ENCODE measurements at places on chromosomes 7 and 10. TPM values are rescaled to one million over a fixed set of nuclear protein-coding genes. Genes with fewer than 3 reads are reported as not detected.

- DNase-seq: no peak
These were observed 50.5 kb downstream of the PODXL start for GRCh38 chr7:131505636-131506557.

DNA sequence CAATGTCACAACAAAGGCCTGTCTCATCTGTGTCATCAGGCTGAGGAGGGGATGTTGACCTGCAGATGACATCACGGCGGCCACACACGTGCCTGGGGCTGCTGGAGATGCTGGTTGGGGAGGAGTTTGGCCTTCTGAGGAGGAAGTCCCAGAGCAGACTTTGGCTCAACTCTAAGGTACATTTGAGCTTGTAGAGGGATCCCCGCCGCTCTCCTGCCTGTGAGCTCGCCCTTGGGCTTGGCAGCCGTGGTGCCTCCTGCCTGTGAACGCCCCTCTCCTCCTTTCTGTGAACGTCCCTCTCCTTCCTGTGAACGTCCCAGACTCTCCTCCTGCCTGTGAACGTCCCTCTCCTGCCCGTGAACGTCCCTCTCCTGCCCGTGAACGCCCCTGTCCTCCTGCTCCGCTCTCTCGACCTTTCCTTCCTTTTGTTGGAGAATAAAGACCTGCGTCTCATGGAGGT lies 176.4 kb downstream of the DNAJB6 start:
- DNase-seq: no peak

DNA sequence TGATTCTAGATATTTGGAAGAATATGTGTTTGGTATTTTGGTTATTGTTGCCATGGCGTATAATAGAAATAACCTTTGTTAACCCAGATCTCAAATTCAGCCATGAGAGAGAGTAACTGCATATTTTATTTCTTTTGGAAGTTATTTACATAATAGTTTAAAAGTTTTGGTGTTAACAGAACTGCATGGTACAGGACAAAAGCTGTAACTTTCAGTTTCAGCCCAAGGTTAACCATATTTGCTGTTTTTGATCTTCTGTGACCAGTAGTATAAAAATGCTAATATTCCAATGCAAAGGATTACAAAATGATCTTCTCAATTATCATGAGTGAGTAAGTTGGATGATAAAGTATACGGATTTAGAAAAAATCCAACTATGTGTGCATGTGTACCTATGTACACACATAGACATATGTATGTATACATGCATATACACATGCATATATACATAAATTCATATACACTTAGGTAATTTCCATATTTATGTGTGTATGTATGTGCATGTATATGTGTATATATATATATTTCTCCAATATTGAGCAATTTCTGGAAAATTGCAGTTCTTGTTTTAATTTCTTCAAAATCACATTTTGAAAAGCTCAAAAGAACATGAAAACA lies 38.0 kb upstream of the PIP4K2A start:
- no peak for DNase-seq

- DNase-seq: no peak
These were observed 369.5 kb downstream of the IPMK start for GRCh38 chr10:57898231-57898630.

DNA sequence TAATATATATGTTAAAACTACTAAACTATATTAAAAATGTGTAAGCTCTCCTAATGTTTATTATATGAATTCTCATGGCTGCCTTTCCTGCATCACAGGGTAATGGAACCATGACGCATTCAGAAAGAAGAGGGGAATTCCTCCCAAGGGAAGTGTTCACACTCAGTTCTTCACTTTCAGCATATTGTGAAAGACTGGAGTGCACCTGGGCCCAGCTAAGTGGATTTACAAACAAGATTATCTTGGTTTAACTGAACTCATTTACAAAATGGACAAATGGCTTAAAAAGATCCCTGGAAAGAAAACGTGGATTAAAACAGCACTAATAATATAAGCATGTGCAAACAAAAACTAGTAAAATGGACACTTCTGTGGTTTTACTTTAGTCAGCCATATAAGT lies 149.8 kb downstream of the DOCK4 start:
- no peak for DNase-seq

DNA sequence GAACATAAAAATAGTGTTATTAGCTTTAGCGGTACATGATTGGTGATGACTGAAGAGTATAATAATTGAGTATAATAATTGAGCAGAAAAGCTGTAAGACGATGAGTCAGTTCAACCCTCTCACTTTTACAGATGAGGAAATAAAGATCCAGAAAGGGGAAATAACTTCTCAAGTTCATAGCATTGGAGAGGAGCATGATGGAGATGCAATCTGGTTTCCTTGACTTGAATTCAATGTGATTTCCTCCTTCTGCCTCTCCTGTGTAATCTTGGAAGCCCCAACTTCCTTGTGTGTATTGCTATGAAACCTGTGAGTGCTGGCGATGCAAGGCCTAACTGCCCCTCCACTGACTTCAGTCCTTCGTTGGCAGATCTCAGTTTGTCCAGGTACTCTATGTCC lies 265.1 kb downstream of the LRMDA start:
- no peak for DNase-seq

GRCh38 chr10:124560377-124561105 lies 98.9 kb downstream of the LHPP start:
- no peak for DNase-seq

GRCh38 chr10:119801176-119801575 lies 71.5 kb downstream of the MCMBP start:
- no peak for DNase-seq

- no peak for DNase-seq
These were observed 76.3 kb upstream of the PRKAR2B start for GRCh38 chr7:106968160-106968559.

DNA sequence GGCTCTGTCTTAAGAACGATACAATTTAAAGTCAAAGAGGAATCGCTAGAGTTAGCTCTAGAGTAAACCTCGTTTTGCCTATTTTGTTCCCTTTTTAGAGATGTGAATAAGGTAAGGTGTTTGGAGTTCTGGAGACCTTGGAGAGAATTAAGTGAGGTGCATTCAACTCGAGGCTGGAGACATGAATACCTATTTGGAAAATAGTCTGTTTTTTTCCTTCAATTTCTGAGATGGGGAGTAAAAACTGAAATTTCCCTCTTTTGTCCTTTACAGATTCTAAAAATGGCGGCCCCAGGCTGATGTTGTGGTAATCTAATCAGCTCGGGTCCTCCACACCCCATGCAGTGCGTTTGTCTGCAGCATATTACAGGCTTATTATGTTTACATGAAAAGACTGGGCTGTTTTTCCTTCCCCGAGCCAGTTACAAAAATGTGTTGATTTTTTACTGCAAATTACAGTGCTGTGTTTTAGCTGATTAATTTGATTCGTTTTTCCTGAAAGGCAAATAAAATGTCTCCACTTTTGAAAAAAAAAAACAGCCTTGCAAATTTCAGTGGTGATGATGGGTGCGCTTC lies 1.5 kb downstream of the KMT2E start:
- DNase-seq: peak; percentile 37

DNA sequence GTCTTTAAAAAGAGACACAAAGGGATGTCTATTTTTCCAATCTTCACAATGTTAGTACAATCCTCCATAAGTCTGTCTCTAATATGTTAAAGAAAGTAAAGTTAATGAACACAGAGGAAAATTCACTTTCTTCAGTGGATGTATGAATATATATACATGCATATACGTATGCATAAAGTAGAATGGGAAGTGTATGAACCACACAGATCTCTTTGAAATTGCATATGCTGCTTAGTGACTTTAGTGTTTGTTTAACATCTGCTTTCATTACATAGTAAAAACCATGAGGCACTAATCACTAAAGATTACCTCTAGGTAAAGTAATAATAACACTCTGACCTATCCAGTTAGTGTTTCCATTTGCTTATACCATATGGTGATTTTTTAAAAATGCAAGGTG lies 451.2 kb downstream of the SEMA3D start:
- DNase-seq: no peak

DNA sequence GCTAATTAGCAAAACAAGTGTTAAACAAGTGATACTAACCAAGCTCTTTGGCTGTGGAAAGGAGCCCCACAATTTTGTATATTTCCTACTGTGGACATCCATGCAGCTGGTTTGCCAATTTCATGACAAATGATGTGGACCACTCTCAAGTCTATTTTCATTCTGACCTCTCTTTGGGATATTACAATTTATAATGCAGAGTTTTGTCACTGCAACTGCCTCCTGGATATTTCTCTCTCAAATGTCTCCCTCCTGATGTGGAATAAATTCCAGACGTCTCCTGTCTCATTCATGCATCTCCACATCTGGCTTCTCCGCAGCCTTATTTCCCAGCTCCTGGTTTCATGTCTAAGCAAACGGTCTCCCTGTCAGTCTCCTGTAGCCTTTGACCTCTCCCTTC lies 80.6 kb upstream of the RHEB start:
- no peak for DNase-seq

DNA sequence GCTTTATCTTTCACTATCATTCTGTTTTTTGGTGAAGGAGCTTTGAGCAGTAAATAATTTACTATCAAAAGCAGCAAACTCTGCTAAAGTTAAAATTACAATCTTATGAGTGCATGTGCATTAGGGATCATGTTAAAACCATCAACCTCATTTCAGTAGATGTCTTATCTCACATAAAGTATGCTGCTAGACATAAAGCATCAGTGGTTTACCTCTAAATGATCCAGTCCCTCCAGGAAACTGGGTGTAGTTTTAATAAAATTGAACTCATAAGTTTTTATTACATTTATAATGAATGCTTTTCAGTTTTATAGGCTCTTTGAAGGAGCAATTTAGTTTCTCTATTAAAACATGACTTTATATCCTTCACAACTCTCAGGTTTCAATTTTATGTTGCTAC lies 108.7 kb downstream of the LRRN3 start:
- DNase-seq: no peak

DNA sequence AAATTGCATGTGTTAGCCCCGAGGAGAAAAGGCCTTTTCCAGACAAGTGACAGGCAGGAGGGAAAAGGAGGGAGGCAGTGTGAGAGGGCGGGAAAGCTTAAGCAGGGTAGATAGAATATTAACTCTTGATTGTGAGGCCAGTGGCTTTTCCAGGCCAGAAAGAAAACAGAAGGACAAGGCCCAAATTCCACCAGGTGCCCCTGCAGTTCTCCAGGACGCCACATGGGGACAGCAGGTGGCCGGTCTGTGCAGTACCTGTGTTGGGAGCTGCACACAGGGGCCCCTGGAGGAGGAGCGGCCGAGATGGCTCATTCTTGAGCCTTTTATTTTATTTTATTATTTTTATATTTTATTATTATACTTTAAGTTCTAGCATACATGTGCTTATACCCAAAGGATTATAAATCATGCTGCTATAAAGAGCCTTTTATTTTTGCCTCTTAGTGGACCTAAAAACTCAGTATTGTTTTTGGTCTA lies 141.3 kb upstream of the KLF14 start:
- DNase-seq: no peak

GRCh38 chr7:137916980-137917645 lies 70.3 kb upstream of the DGKI start:
- DNase-seq: no peak

GRCh38 chr7:22793593-22794462 lies 28.8 kb downstream of the TOMM7 start:
- no peak for DNase-seq

- no peak for DNase-seq
These were observed 42.2 kb downstream of the ZWINT start for GRCh38 chr10:56318816-56319215.

DNA sequence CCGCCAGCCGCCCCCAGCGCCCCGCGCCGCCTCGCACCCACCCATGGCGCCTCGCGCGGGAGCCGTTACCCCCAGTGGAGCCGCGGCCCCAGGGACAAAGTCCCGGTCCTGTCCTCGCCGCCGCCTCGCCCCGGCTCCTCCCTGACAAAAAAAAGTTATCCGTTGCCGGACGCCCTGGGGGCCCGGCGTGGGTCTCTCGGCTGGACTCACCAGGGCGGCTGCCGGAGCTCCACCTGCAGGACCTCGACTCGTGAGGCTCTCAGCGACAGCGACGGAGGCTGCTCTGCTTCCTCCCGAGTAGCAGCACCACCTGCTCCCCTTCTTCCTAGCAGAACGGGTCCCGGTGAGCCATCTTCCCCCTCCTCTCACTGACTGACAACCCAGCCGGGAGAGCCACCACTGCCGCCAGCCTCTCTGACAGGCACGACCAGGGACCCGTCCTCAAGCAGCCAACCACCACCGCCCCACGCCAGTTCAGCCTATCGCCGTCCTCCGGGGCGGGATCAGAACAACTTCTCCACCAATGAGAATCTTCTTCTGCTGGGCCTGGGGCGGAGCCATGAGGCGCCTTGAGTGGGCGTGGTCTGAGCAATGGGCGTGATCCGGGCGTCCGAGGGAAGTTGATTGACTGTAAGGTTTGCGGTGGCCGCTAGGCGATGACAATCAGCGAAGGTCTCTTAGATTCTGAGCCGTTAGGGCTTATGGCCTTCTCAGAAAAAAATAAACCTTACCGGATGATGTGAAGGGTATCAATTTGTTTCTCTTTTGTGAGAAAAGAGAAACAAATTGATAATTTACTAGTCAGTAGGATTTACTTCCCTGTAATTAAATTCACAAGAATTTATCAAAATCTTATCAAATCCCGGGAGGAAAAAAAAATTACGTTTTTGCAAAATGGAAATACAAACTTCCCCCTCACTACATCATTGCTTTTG lies at the start of gene HYCC1:
TSS of gene HYCC1 (minus strand) at position 416 of the 935 bp plus-strand sequence. CDS start 23,019 bp downstream, outside the sequence.
- DNase-seq: peak; percentile 96

- no peak for DNase-seq
These were observed 196.7 kb downstream of the MTERF1 start for GRCh38 chr7:91683823-91684222.

- DNase-seq: no peak
These were observed 14.5 kb downstream of the GPRIN2 start for GRCh38 chr10:46541735-46542566.

DNA sequence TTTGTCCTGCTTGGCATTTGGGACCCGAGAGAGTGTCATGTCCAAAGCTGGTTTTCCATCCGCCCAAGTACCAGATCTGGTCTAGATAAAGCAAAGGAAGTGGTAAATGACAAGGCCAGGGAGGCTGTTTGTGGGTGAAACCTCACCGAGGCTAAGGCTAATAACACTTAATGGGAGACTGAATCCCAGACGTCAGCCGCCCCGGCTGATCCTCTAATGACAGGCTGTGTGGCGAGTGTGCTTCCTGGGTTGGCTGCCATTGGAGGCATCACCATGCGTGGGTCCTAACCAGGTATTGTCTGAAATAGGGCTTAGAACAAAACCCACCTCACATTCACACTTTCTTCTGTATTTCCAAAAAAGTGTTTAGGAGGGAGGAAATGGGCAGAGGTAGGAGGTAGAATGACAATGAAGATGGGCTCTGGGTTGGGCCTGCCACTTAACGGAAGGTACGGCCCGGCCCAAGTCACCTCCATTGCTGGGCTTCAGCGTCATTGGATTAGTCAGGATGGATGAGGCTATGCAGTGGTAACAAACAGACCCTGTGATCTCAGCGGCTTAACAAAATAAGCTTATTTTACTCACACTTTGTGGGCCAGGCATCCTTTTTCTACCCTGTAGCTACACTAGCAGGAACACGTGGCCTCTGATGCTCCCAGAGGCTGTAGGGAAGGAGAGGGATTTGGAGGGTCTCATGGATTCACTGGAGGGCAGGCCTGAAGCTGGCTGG lies 59.7 kb downstream of the PROSER2 start:
- no peak for DNase-seq

Gene OSBPL3
- polyA plus RNA-seq: 26.9 TPM

Gene TFEC
- 33.1 TPM for polyA plus RNA-seq

Gene LRRD1
- polyA plus RNA-seq: 0.24 TPM

Gene IL15RA
- polyA plus RNA-seq: 1.5 TPM

Gene POMZP3
- 13.6 TPM for polyA plus RNA-seq

Gene LLCFC1
- polyA plus RNA-seq: 0.67 TPM

Gene CALHM3
- polyA plus RNA-seq: 0.05 TPM

Gene SFTPA1
- not detected for polyA plus RNA-seq

Gene KCNIP2
- 4.0 TPM for polyA plus RNA-seq

Data from right renal pelvis (tissue), 4 donors.